ENCODE measurements at places on chromosomes 5 and 9.

DNA sequence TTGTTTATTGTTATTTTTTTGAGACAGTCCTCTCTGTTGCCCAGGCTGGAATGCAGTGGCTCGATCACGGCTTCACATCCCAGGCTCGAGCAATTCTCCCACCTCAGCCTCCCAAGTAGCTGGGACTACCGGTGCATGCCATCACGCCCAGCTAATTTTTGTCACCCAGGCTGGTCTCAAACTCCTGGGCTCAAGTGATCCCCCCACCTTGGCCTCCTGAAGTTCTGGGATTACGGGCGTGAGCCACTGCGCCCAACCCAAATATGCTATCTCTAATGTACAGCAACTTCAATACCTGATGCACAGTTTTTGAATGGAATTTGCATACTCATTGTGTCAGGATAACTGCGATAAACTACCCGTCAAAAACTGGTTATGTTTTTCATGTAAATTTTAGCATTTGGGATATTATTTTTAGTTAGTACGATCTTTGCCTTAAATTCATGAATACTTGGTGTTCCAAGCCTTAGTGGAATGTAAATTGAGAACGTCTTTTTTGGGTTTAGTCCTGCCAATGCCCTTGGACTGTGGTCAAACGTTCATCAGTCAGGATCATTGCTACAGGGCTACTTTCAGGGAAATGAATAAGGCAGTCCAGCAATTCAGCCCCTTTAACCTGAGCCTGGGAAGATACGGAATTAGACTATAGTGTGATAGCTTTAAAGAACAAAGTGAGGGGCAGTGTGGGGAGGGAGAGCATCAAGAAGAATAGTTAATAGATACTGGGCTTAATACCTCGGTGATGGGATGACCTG is 4.4 kb downstream of the UGCG start:
- no peak for DNase-seq

DNA sequence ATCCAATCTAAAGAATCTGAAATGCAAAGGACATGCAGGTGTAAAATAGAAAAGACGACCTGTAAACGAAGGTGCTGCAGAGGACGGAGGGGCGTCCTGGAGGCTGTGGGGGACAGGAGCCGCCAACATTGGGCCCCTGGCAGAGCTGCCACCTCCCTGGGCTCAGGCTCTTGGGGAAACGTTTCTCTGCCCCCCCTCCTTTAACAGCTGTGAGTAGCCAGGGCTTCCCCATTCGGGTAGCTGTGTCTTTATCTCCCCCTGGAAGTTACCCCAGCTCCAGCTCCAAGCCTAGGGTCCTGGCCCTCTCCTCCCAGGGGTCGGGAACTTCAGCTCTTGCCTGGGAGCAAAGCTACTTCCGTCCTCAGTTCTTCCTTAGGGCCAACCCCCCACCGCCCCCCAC is 51.5 kb downstream of the PSD2 start:
- DNase-seq: no peak

- no peak for DNase-seq
Measured at GRCh38 chr5:90158131-90158530, 251.4 kb downstream of the CETN3 start.

GRCh38 chr9:72025906-72026305 is 34.5 kb downstream of the C9orf57 start:
- no peak for DNase-seq

DNA sequence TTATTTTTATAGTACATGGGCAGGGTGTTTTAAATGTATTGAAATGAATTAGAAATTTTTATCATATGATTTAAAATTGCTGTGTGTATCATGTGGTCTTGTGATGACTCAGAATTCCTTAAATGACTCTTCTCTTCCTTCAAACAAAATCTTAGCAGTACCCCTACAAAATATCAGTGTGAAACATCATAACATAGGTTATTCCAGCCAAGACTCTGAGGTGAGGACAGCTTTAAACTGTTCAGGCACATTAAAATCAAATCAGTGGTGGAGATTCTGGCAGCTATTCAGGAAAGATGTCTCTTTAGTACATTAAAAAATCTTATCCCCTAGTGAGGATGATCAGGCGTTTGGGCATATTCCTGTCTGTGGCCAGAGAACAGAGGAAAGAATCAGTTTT is 174.0 kb downstream of the MAN2A1 start:
- DNase-seq: no peak

DNA sequence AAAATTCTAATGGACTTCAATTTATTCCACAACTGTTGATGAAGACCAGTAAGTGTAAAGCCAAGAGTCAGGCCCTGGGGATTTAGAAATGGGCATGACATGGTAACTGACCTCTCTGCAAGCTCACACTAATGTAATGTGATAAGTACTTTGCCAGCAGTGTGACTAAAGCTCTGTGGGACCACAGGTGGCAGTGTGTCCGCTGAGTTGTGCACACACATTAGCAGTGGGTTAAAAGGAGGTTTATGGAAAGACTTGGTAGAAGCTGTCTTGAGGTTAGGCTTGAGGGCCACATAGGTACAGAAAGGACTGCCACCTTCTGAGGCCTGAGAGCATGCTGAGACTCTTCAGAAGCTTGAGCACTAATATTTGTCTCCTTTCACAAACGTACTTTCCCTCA is 67.6 kb downstream of the UBAP1 start:
- DNase-seq: no peak

DNA sequence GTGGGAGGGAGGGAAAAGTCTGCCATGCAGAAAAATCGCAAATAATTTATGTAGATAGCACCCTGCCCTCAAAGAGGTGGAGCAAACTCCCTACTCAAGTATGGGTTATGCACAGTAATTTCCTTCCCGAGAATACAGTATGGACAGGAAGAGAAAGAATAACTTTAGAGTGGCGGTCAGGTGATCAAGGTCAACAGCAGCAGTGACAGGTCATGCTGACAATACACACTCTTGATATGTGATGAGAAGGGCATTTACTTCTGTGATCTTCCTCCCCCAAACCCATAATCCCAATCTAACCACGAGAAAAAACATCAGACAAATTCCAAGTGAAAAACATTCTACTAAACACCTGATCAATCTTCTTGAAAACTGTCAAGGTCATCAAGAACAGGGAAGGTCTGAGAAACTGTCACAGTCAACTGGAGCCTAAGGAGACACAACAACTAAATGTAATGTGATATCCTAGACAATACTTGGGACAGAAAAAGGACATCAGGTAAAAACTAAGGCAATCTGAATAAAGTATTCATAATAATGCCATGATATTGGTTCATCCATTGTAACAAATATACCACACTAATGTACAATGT is 11.7 kb downstream of the BICD2 start:
- no peak for DNase-seq

DNA sequence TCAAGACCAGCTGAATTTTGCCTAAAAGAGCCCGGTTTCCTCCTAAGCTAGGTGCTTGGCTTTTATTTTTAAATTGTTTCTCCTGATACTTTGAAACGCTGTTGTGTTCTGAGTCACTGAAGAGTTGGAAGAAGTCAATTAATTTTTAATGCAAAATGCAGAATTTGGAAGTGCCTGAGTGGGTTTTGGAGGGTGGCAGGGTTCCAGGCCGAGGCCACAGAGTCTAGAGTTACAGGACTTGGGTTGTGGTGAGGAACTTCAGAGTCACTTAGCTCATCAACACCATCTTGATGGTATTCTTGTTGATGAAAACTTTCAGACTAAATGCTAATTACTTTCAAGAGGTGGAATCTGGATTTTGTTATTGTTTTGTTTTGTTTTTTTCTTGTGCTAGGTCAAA is 130.6 kb downstream of the PDZD2 start:
- no peak for DNase-seq

DNA sequence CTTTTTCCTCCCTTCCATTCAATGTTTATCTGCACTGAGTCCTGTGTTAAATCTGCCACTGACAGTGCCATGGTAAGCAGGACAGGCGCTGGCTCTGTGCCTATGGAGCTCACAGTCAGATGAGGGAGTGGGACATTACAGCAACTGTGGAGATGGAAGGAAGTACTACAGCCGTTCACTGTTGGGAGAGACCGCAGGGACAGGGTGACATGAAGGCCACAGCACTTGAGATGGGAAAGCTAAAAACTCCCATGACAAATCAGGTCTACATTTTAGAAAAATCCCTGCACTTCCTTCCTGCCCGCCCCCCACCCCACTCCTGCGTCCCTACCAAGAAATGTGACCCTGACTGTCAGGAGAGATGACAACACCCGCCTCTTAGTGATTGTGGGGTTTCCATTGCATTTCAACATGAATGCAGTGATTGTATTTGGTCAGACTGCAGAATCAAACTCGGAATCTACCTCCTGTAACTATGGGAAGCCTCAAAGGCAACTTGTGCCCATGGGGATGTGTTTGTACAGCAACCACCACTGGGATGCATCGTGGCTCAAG is 56.4 kb downstream of the GTF3C4 start:
- no peak for DNase-seq

DNA sequence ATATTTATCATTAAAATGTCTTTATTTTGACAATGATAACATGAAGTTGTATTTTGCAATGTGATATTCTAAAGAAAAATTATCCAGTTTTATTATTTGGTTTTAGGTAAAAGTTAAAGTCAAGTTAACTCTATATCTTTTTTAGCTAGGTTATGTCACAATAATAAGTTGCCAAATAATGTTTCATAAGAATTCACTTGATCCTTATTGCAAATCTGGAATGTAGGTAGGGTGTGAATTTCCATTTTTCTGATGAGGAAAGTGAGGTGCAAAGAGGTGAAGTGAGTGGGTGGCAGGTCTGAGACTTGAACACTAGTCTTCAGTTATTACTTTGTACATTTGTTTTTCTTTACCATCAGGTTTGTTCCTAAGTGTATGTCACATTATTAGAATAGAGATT is 21.5 kb downstream of the SPINK5 start:
- no peak for DNase-seq

DNA sequence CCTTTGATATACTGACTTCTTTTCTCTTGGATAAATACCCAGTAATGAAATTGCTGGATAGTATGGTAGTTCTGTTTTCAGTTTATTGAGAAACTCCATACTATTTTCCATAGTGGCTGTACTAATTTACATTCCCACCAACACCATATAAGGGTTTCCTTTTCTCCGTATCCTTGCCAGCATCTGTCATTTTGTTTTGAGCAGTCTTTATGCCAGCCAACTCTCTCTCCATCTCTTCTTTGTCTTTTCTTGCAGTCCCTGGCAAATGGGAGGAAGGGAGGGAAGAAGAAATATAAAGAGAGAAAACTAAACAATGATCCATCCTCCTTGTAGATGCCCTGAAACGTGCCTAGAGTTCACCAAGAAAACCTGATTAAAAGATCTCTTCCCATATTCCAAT is 9.6 kb upstream of the VLDLR start:
- no peak for DNase-seq

GRCh38 chr5:67000794-67001475 is 195.7 kb downstream of the CD180 start:
- DNase-seq: no peak

DNA sequence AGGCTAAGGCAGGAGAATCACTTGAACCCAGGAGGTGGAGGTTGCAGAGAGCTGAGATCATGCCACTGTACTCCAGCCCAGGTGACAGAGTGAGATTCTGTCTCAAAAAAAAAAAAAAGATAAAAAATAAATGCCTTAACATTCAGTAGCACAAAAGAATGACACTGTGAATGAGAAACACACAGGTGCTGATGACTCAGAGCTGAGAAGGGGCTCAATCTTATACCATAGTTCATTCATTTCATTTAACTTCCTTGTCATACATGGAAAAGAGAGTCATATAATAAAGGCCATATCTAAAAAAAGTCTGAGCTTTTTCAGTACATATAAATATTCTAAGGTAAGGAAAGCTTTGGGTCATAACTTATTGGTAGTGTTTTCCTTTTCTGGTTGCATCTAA is 40.6 kb downstream of the WWC1 start:
- DNase-seq: no peak

All from smooth muscle cell of the brain vasculature (primary cell).